ENCODE measurements at places on chromosomes 1 and 21.

- no peak for DNase-seq
Observed at GRCh38 chr21:42260121-42260520, 41.2 kb downstream of the ABCG1 start.

DNA sequence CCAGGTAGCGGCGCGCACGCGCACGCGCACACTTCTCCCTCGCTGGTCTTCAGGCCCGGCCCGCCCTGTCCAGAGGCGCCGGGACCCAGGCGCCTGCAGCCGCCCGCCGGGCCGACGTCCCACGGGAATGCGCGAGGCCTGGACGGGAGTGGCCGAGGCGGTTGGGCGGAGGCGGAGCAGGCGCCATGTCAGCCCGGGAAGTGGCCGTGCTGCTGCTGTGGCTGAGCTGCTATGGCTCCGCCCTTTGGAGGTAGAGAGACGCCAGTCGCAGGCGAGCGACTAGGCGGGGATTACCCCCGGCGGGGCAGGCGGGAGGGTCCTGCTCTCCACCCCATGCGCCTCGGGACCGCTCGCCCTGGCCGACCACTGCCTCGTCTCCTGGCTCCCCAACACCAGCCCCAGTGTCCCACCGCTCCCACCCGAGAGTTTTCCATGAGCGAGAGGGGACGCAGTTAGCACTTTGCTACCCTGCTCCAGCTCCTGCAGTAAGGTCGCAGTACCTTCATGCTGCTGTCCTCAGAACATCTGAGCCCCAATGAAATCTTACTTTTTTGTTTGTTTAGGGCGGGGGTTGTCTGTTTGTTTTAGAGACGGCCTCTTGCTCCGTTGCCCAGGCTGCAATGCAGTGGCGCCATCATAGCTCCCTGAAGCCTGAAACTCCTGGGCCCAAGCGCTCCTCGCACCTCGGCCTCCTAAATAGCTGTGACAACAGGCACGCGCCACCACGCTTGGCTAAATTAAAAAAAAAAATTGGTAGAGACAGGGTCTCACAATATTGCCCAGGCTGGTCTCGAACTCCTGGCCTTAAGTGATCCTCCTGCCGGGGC lies at the start of gene CATSPERE:
TSS of gene CATSPERE (plus strand) at position 29 of the 827 bp plus-strand sequence. CDS start at position 186, 157 bp downstream.
- DNase-seq, result peak; percentile 53

GRCh38 chr1:224565611-224566406 lies 50.3 kb upstream of the CNIH3 start:
- no peak for DNase-seq

DNA sequence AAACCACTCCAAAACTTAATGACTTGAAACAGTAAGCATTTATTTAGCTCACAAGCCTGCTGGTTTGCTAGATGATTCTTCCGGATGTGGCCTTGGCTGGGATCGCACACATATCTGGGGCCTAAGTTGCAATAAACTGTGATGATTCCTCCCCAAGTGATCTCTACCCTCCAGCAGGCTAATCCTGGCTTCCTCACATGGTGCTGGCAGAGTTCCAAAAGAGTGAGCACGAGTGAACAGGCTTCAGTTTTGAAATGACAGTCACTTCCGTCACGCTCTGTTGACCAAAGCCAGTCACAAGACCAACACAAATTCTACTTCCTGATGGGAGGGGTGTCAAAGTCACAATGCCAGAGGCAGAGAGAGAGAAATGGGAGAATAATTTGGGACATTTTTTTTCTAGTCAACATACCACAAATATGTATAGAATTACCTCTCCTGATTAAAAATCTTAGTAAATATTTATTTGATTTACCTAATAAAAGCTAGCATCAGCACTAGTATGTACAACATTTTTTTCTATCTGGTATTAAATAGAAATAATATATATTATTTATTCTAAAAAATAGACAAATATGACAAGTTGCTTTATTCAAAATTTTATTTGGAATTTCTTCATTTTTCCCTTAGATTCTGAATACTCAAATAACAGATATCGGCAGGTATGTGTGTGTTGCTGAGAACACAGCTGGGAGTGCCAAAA lies 292.7 kb downstream of the TPR start:
- DNase-seq, result no peak

- peak; percentile 19 for DNase-seq
Observed at GRCh38 chr1:179953974-179954492, 577 bp upstream of the CEP350 start.

- DNase-seq, result no peak
Observed at GRCh38 chr1:176691251-176692228, 228.6 kb downstream of the PAPPA2 start.

DNA sequence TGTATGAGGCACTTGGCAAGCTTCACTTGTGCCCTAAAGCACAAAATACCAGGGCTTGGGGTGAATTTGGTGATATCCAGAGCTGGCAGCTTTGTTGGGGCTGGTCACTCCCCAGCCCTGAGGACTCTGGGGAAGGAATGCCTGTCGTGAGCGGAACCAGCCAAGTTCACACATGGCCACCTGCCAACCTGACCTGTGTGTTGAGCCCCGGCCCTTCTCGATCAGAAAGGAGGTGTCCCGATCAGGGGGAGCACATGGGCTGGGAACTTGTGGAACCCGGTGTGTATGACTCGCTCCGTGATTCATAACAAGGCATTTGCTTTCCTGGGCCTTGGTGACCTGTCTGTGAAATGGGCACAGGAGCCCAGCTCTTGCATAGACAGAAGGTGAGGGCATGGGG lies 43.1 kb downstream of the AGPAT3 start:
- DNase-seq, result no peak

DNA sequence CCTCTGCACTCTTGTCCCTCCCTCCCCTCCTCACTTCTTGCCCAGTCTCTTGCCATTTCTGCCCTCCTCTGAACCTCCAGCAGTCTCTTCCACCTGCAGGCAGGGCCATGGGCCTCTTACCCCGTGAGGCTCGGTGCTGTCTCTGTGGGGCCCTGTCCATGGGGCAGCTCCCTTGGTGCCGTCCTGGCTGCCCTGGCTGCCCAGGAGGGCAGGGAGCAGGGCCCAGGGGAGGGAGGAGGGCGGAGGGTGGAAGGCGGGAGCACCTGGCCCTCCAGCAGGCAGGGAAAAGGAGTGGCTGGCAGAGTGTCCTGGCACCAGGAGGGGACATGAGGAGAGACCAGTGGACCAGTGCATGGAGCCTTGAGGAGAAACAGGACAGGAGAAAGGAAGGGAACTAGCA lies at the start of gene RORC:
TSS of gene RORC (minus strand) at position 198 of the 400 bp plus-strand sequence. CDS start at position 160, 38 bp downstream.
- no peak for DNase-seq

- no peak for DNase-seq
Observed at GRCh38 chr1:184630679-184631060, 124.0 kb downstream of the EDEM3 start.

- DNase-seq, result no peak
Observed at GRCh38 chr1:59375321-59376220, 78.7 kb downstream of the FGGY start.

DNA sequence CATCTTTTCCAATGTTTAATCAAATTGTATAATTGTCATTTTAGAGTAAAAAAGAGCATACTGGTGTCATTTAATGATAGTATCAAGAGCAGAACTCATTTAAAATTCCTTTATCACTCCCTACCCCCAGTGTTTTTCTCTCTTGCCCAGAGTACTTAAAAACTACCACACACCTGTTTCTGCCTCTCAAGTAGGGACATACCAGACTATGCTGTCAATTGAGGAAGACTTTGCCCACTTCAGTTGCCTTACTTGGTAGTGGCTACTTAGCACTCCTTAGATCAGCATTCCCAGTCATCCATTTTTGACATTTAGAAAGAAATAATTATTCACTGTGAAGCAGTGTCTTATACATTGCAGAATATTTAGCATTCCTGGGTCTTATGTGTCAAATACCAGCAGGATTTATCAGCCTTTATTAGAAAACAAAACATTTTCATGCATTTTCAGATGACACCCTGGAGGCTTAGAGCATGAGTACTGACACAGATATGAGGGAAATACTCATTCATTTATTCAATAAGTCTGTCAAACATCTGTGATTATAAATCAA lies 127.5 kb upstream of the RGS1 start:
- DNase-seq, result no peak

GRCh38 chr1:108527135-108527534 lies 32.8 kb upstream of the EEIG2 start:
- no peak for DNase-seq
